ENCODE measurements at places on chromosomes 6 and 20.

DNA sequence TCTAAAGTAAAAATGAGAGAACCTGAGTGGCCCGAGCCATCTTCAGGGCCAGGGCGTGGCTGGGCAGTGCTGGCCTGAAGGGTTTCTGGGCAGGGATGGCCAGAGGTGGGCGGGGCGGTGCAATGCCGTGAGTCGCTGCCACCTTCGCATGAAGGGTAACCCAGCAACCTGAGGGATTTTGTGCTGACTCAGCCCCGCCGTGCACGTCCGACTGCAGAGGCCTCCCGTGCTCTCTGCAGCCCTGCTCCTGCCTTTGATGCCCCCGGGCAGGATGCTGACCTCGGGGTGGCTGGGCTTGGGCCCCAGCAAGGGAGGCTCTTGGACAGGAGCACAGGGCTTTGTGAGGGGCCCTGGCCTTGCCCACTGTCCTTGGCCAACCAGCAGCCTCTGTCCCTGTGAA lies 81.7 kb upstream of the GATA5 start:
- no peak for DNase-seq

DNA sequence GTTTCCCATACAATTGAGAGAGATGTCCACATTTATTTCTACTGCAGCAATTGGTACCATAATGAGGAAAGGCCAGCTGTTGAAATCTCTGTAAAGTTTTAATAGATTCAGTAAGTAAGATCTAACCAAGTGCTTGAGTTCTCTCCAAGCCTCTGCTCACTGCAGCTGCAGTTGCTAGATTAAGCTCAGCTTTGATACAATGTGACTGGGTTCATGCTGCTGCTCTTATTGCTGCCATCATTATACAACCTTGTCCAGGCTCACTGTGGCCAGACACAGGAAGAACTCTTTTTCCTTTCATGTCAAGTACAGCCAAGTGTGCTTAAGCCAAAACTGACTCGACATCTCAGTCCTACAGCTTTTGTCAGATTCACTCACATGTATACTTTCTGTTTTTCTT lies 423.5 kb downstream of the GJA1 start:
- DNase-seq = no peak

- no peak for DNase-seq
Measured at GRCh38 chr6:44615621-44616020, 228.1 kb downstream of the CDC5L start.

DNA sequence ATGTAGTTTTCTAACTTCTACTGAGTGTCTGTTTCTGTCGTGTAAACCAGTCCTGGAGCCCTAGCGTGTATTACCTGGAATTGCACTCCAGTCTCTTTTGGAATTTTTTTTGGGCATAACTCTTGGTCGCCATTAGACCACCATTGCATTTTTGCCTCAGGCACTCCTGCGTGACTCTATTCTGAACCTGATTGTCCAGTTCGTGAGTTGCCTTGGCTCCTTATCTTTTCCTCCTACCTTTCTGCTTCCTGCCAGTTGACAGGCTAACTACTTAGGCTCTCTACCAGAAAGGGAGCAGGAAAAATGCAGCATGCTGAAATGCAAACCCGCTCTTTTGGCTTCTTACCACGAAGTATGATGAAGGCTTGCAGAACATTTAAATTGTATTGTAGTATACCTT lies 490.9 kb upstream of the SOX4 start:
- no peak for DNase-seq

DNA sequence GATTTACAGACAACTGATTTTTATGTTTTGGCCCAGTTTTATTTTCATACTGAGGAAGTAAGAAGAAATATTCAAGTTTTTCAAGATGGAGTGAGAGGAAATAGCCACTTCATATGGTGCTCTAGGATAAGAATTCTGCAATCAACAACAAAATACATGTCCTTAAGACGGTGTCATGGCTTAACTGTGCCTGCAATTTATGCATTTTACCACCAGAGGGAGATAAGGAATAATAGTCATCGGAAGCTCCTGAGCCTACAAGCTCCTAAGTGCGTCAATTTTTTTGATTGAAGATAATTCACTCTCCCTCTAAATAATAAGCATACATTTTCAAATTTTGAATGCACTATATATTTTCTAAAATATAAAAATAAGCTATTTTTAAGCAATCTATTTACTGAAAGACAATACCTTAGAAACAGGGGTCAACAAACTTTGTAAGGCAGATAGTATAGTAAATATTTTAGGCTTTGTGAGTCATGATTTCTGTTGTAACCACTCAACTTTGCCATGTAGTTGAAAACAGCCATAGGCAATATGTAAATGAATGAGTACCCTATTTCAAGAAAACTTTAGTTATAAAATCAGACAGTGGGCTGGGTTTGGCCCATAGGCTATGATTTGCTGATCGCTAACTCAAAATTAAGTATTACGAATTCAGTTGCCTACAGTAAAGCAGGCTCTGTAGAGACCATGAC lies 230.9 kb upstream of the DTNBP1 start:
- DNase-seq = no peak

DNA sequence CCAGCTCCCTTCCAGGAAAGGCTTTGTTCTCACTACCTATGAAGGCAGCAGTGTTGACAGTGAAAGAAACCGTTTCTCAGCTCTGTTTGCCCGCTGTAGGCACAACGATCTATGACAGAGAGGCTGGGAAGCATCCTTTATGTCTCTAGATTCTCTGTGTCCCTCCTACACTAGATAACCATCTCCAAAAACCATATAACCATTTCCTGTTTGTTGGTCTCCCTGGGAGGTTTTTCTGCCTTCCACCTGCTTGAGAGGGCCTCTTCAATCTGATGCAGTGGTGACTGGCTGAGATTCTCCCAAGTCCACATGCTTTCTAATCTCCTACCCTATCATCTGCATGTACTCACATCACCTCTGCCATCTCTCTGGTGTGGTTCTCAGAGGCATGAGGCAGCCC lies 32.0 kb upstream of the TMEM217 start:
- DNase-seq = no peak

GRCh38 chr20:57383447-57384347 lies 7.5 kb upstream of the RBM38 start:
- DNase-seq = no peak

DNA sequence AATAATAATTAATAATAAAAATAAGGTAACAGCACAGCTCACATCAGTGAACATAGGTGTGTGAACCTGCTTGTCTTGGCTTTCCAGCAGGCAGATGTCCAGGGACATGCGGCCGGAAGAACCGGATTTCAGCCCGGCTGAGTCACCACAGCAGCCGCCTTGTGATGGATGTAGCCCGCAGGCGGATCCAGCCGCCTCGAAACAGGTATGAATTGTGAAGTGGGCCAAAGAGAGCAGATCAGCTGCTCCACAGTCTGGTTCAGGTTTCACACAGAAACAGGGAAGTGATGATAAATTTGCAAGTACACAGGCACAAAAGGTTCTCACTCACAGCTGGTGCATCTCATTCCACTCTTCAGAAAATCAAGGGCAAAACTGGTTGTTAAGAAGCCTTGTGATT lies 55.1 kb downstream of the ID4 start:
- DNase-seq = no peak

All from T follicular helper cell (primary cell).